ENCODE measurements at places on chromosomes 16 and 17. TPM values are rescaled to one million over a fixed set of nuclear protein-coding genes. Genes with fewer than 3 reads are reported as not detected.
A peak's percentile ranks its signal among the peaks of the same experiment; 100 is the strongest.

GRCh38 chr17:29197516-29198272 is 17.5 kb upstream of the MYO18A start:
- ATAC-seq, result no peak

DNA sequence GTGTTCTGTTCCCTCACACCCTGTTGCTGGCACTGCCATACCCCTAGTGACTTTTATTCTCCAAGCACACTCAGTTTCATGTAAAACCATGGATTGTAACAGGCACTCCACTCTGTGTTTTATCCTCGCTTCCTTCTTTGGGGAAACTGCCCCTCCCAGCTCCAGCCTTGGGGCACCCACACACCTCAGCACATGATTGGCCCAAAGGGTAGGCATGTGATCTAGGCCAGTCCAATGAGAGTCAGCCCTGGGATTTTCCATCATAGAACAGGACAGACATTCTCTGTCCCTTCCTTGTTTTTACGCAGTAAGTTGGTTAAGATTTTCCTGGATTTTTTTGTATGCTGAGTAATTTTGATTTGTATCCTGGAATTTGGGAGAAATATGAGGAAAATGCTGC is 115.4 kb downstream of the C16orf95 start:
- ATAC-seq, result no peak

CACNG1 gene
- total RNA-seq, result not detected

DNA sequence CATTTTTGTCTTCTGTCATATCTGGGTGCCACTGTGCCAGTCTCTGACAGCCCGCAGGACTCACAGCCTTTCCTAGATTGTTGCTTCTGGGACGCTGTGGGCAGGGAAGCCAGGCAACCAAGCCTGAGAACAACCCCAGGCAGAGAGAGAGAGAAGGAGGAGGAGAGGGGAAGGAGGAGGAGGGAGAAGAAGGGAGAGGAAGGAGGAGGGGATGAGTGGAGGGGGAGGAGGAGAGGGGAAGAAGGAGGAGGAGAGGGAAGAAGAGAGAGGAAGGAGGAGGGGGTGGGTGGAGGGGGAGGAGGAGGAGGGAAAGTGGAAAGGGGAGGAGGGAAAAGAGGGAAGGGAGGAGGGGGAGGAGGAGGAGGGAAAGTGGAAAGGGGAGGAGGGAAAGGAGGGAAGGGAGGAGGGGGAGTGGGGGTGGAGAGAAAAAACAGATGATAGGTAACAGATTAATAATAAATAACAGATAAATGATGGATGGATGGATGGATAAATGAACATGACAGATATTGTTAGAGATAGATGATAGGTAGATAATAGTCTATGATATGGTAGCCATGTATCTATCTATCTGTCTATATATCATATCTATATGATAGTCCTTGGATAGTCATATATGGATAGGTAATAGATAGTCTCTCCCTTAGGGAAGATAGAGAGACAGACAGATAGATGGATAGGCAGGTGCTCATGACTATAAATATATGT is 29.3 kb downstream of the CLEC19A start:
- ATAC-seq, result no peak

GRCh38 chr16:29804455-29805231 is 1.7 kb upstream of the MAZ start:
- ATAC-seq, result no peak

GRCh38 chr16:74817851-74818250 is 43.2 kb upstream of the FA2H start:
- ATAC-seq, result no peak

GRCh38 chr17:20133517-20133916 is 124.4 kb downstream of the SPECC1 start:
- ATAC-seq, result no peak

KRT13 gene
- total RNA-seq, result not detected

DNA sequence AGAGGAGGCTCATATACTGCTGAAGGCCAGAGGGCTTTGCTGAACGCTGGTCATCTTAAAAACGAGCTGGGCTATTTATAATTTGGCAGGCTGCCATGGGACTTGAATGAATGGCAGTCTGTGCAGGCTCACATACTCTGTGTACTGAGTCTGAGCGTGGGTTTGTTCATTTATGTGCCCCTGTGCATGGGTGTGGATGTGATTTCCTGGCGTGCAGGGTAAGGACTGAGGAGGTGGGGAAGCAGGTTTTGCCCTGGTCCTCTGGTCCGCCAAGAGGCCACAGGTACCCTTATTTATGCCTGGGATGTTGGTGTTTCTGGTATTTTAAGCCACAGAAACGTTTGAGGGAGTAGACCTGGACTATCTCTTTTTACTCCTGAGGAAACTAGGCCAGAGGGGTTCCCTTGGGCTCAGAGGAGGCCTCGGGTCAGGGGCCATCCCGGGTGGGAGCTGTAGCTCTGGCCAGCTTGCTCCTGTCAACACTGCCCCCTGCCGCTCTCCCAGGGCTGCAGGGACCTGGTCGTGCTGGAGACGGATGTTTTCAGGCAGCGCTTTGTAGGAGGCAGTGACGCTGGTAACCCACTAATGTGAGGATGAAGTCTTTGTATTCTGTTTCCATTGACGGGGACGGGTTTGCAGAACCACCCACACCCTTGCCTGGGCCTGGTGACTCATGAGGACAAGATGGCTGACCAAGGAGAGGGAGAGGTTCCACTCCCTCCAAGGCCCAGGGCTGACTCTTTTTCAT is 184.4 kb downstream of the MSI2 start:
- ATAC-seq, result peak; percentile 88

DNA sequence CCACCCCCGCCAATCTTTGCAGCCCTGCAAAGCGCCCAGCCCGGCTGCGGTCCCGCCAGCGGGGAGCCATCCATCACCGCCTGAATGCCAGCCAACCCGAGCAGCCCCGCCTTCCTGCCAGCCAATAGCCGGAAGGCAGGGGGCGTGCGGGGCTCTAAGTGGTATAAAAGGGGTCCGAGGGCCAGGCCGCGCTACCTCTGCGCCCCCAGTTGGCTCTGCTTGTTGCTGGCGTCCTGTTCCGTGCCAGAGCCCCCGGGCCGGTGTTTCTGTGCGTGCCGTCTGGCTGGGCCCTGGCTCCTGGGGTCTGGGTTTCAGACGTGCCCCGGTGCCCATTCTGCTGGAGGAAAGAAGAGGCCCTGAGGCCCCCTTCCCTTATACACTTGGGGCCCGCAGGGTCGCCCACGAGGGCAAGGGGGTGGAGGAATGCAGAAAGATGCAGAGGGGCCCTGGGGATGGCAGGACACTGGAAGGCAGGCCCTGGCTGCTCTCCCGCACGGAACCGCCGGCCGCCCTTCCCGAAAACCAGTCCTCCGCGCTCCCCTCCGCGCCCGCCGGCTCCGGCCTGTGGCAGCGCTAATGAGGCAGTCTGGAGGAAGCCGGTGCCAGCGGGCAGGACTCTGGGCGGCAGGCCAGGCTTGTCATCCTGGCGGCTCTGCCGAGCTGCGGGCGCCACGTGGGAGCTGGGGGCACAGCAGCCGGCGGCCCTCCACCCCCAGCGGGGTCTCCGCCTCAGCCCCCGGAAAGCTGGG is 14.0 kb downstream of the COPZ2 start:
- peak; percentile 17 for ATAC-seq

DNA sequence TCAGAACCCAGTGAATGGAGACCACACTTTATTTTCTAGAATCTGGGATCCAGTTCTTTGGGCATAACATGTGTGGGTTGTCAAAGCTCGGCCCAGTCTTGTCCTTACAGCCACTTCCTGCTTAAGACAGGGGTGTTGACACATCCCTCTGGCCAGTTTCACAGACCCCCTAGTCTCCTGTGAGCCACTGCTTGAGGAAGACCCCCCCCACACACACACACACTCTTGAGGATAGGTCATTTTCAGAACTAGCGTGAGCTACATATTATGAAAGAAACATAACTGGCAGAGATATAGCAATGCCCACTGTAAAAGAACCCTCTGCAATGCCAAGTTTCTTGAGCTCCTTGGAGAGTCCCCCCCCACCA is 3.2 kb upstream of the PDK2 start:
- ATAC-seq, result no peak

DNA sequence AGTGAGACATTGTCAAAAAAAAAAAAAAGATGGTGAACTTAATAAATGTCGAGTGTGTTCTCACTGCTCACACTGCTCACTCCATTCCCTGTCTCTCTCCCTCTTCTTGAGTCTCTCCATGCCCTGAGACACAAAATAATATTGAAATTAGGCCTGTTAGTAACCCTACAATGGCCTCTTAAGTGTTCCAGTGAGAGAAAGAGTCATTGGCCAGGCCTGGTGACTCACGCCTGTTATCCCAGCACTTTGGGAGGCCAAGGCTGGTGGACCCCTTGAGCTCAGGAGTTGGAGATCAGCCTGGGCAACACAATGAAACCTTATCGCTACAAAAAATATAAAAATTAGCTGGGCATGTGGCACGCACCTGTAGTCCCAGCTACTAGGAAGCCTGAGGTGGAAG is 16.2 kb upstream of the CSF3 start:
- ATAC-seq, result no peak

DNA sequence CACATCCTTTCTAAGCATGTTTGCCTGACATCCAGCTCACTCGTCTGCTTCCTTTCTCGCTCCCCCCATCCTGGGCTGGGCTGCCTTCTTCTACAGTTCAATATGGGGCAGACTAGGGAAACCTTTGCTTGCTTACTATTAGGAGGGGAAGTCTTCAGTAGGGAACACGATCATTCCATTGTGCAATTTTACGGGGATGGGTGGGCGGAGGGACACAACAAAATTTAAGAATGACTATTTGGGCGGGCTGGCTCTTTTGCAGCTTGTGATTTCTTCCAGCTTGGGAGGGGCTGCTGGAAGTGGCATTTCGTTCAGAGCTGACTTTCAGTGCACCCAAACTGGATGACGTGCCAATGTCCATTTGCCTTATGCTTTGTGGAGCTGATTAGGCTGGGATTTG is 25.4 kb downstream of the PCTP start:
- ATAC-seq, result no peak

DNA sequence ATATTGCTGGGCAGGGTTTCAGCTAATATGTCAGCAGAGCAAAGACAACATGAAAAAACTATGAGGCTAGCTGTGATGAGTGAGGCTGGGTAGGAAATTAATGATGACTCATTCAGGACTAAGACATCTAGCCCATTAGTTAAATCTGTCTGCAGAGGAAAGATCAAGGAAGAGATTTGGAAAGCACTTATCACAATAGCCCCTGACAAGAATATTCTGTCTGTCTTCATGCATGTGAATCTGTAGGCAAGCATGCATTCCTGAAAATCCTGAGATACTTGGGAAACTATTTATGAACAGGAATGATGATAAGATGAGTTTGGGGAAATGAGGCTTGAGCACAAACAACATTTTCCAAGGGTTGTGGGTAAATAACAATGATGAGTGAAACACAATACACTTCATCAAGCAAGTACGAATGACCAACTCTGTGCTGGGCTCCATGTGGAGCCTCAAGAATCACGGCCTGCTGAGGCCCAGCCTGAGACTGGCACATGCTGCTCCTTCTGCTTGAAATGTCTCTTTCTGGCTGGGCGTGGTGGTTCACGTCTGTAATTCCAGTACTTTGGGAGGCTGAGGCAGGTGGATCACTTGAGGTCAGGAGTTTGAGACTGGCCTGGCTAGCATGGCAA is 96.5 kb upstream of the ASIC2 start:
- no peak for ATAC-seq

GRCh38 chr17:41629826-41630670 is 5.7 kb upstream of the KRT17 start:
- ATAC-seq, result no peak

HSD17B2 gene
- total RNA-seq, result not detected

DNA sequence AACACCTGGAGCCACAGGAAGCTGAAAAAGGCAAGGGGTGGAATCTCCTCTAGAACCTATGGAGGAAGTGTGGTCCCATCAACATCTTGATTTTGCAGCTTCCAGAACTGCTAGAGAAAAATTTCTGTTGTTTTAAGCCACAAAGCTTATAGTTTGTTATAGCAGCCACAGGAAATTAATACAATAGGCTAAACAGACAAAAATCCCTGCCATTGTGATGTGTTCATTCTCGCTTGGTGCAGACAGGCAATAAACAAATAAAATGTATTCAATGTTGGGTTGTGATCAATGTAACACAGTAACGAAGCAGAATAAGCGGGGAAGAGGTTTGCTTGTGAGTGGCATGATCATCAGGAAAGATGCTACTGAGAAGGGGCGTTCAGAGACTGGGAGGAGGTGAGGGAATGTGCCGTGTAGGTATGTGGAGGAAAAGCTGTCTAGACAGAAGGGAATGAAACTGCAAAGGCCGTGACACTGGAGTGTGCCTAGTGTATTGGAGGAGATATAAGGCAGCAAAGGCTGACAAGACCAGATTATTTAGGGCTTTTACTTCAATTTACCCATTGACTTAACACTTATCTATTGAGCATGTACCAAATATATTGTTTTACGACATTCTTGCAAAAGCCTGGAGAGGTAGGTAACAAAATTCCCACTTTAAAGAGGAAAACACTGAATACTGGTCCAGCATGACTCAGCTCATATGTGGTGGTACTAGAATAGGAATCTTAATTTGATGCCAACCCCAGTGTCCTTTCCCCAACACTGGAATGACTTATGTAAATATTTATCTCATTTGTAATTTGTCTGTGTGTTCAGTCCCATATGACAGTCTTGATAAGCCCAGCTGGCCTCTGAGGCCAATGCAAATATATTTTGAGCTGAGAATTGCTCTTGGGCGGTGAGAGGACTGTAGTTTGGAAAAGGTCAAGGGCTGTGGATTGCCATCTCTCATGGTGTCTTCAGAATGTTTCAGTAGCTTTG is 375.9 kb downstream of the CDH13 start:
- no peak for ATAC-seq

- ATAC-seq, result no peak
Measured at GRCh38 chr16:65547772-65548446, 426.0 kb upstream of the CDH11 start.

- no peak for ATAC-seq
Measured at GRCh38 chr17:42476411-42476810, 17.7 kb downstream of the ATP6V0A1 start.

- ATAC-seq, result no peak
Measured at GRCh38 chr17:45091778-45092425, 30.8 kb downstream of the NMT1 start.

- ATAC-seq, result no peak
Measured at GRCh38 chr16:10213748-10214147, 31.5 kb upstream of the GRIN2A start.

CCL8 gene
- total RNA-seq, result not detected

C16orf96 gene
- total RNA-seq, result not detected

ADAM11 gene
- total RNA-seq, result 0.74 TPM

DNA sequence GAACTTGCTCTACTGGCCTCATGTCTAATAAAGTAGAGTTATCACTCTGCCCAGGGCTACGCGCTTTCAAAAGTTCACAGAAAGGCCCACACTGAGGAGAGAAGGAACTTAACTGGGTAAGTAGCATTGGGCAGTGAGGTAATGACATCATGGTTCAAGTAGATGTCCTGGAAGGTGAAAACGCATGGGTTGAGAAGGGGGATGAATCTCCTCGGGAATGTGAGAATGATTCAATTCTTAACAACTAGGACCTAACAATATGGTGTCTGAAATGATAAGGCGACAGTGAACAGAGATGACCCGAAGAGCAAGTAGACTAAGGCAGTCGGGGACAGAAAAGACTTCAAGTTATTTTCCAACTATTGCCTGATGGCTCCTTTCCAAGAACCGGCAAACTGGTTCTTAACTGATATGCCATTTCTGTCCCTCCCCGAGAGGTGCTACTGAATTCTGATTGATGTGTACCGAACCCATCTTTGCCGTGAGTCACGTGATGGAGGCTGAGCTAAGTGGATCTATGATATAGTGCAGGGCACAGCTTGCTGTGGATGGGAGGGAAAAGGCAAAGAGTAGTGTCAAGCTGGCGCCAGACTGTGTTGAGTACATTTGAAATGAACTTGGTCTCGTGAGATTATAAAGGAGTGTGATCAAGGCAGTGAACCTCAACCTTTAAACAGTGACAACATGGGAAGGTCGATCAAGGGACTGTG is 44.1 kb downstream of the MARCHF10 start:
- no peak for ATAC-seq

- no peak for ATAC-seq
Measured at GRCh38 chr16:70612931-70613330, 33.4 kb upstream of the IL34 start.
